Activated CD4-positive, alpha-beta T cell treated with anti-CD3 and anti-CD28 coated beads for 36 hours (primary cell): ENCODE measurements at places on chromosomes 1 and 21. TPM values are rescaled to one million over a fixed set of nuclear protein-coding genes. Genes with fewer than 3 reads are reported as not detected.
A peak's percentile ranks its signal among the peaks of the same experiment; 100 is the strongest.

DNA sequence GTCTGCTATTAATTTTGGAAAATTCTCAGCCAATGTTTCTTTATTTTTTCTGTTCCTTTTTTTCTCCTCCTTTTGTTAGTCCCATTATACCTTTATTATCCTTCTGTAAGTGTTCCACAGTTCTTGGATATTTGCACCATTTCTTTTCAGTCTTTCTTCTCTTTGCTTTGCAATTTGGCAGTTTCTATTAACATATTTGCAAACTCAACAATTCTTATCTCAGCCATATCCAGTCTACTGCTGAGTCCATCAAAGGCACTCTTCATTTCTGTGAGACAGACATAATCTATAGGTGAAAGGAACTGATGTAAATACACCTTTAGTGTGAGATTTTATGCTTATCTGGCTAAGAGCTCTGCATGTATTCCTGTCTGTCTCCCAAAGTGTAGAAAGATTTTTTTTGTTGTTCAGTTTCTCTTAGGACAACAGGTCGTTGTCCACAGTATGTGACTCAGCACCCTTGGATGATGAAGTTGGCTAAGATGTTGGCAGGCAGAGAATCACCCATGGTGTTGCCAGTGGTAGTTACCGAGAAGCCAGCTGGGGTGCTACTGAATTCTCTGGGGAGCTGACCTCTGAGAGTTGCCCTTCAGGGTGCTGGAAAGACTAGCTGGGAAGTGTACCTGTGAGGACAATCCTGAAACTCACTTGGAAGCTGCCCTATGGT is 38.4 kb downstream of the LEPR start:
- peaks cover 17% of the 10 kb centered on the region for H3K4me1 ChIP-seq
- no peak overlapping the region for H3K27ac ChIP-seq
- peaks cover 6% of the 10 kb centered on the region for H3K36me3 ChIP-seq
- no peak overlapping the region for H3K4me3 ChIP-seq

Gene UQCRHL
- 1.9 TPM for total RNA-seq

DNA sequence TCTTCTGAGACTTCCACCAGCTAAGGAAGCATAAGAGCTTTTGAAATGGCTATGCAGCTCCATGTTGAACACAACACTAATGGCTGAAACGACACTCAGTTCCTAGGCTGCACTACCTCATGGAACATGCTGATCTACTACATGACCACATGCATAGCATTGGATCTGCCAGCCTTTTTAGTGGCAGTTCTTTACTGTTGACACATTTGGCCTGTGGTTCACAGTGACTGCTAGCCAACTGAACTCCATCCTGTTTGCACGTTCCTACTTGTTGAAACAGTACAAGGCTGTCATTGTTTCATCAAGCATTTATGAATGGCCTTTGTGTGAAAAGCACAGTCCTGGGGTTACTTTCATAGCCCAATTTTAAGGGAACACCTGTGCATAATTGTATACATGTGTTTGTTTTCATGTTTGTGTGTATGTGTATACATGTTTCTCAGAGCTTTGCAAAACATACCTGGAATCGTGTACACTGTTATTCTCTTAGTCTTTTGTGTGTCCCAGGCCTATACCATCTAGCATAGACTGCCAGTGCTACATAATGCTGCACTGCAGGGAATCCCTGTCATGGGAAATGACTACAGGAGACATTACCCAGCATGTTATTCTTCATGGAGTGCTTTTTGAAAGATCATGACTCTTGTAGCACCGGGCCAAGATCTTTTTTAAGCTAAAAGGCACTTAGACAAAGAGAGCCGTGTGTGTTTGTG is 179.6 kb upstream of the ESRRG start:
- H3K27ac ChIP-seq: no peak overlapping the region
- H3K4me1 ChIP-seq: no peaks in the 10 kb centered on the region
- DNase-seq: no peak
- no peak overlapping the region for H3K4me3 ChIP-seq

GRCh38 chr1:196148367-196148970 is 459.8 kb downstream of the KCNT2 start:
- no peaks in the 10 kb centered on the region for H3K4me1 ChIP-seq
- no peaks in the 10 kb centered on the region for H3K27me3 ChIP-seq
- no peak for DNase-seq
- H3K4me3 ChIP-seq: no peak overlapping the region
- no peaks in the 10 kb centered on the region for H3K36me3 ChIP-seq

DNA sequence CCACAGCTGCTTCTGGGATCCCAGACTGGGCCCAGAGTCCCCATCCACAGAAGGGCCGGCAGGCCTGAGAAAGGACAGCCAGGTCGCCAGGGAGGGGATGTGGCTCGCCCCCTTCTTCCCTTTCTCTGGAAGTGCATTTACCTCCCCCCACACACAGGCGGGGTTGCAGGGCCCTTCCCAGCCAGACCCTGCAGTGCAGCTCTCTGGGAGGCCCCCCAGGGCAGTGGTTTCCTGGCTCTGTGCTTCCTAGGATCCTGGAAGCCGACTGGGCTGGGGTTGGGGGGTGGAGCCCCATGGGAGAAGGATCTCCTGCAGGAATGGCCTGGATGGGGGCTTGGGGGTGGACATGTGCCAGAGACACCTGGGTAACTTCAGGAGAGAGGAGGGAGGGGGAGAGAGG is 4.2 kb upstream of the COL6A1 start:
- no peak overlapping the region for H3K27ac ChIP-seq
- peaks cover 19% of the 10 kb centered on the region for H3K4me1 ChIP-seq
- no peaks in the 10 kb centered on the region for H3K36me3 ChIP-seq
- peaks cover 16% of the 10 kb centered on the region for H3K27me3 ChIP-seq
- no peak overlapping the region for H3K4me3 ChIP-seq

GRCh38 chr1:116836099-116836498 is 73.6 kb upstream of the PTGFRN start:
- no peak overlapping the region for H3K4me3 ChIP-seq

DNA sequence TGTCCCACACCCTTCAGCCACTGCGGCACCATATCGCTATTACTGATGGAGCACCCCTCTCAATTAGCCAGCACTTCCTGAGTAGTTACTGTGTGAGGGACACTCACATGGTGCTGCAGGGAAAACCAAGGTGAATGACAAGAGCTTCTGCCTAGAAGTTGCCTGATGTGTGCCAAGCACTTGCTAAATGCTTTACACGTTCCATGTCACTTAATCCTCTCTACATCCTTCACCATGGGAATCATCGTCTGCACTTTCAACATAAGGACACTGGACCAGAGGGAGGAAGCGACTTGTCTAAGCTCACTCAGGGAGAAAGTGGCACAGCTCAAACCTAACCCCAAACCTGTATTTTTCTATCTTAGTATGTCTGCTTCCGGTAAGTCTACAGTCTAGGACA is 344.8 kb downstream of the SIPA1L2 start:
- no peak overlapping the region for H3K4me3 ChIP-seq
- no peaks in the 10 kb centered on the region for H3K4me1 ChIP-seq

DNA sequence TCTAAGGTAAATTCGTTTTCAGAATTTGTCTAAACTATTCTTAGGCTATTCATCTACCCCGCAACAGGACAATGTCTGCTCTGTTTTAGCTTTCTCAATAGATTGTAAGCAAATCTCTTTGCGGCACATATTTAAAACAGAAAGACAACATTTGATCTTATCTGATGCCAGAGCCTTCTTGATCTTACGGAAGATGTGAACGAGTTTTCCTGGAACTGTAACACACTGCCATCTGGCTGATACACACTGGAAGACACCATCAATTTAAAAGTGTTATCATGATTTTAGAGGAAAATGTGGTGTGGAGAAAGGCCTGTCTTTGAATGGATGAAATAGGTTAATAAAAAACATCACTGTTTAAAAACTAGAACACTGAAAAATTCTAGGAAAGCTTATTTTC is 36.1 kb downstream of the COA6 start:
- DNase-seq: peak; percentile 21
- peaks cover 31% of the 10 kb centered on the region for H3K36me3 ChIP-seq
- no peaks in the 10 kb centered on the region for H3K27me3 ChIP-seq
- H3K4me3 ChIP-seq: peak overlapping the region; percentile 51

- peaks cover 39% of the 10 kb centered on the region for H3K4me1 ChIP-seq
- H3K27ac ChIP-seq: no peak overlapping the region
- H3K36me3 ChIP-seq: peaks cover 30% of the 10 kb centered on the region
- DNase-seq: no peak
- H3K4me3 ChIP-seq: no peak overlapping the region
Observed at GRCh38 chr1:248855580-248855979, 3.3 kb downstream of the ZNF692 start.

Gene VHLL
- total RNA-seq: 0.28 TPM

- H3K27ac ChIP-seq: no peak overlapping the region
- DNase-seq: no peak
- H3K36me3 ChIP-seq: no peaks in the 10 kb centered on the region
- peaks cover 2% of the 10 kb centered on the region for H3K4me1 ChIP-seq
- H3K4me3 ChIP-seq: no peak overlapping the region
- no peaks in the 10 kb centered on the region for H3K27me3 ChIP-seq
Observed at GRCh38 chr1:178540204-178540603, 27.3 kb downstream of the TEX35 start.

DNA sequence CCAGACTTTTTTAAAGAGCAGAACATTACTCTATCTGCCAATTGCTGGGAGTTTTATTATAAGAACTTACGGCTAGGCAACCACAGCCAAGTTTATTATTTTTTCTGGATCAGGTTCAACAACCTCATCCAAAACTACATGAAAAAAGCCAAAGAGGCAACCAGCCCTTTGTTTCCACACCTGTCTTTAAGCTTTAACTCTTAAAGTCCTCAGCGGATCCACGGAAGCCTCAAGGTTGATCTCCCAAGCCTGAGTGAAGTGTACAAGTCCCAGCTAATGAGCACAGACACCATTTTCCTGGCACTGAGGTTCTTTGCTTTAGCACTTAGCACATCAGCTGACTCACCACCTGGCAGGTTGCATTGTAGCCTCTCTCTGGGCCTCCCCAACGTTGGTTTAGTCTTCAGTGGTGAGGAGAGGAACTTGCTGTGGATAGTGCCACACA is 143.1 kb downstream of the TGFBR3 start:
- no peak overlapping the region for H3K27ac ChIP-seq
- H3K4me1 ChIP-seq: peaks cover 8% of the 10 kb centered on the region
- H3K36me3 ChIP-seq: peaks cover 25% of the 10 kb centered on the region
- peak; percentile 40 for DNase-seq

DNA sequence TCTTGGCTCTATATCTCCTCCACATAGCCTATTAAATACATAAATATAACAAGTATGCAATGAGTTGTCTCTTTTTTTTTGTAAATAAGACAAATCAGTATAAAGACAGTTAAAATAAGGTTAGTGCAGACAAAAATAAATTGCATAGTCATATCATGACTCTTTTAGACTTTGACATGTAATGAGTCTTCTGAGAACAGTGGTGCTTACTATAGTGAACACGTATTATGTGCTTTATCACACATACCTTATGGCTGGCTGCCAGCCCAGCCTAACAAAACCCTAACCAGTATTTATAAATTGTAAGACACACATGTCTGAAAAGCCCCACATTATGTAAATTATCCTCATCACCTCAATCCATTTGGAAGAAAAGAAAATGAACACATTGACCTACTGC is 29.1 kb upstream of the F13B start:
- H3K27me3 ChIP-seq: no peaks in the 10 kb centered on the region
- H3K36me3 ChIP-seq: peaks cover 14% of the 10 kb centered on the region
- DNase-seq: peak; percentile 7
- H3K4me1 ChIP-seq: peaks cover 8% of the 10 kb centered on the region

- H3K27ac ChIP-seq: no peak overlapping the region
- no peaks in the 10 kb centered on the region for H3K27me3 ChIP-seq
- peak; percentile 77 for DNase-seq
- H3K4me3 ChIP-seq: no peak overlapping the region
- no peaks in the 10 kb centered on the region for H3K4me1 ChIP-seq
Observed at GRCh38 chr1:59879574-59879973, 47.0 kb downstream of the CYP2J2 start.
